C1 segment of cervical spinal cord (tissue), 14 donors: ENCODE measurements at places on chromosomes 3 and 15.
A peak's percentile ranks its signal among the peaks of the same experiment; 100 is the strongest.

GRCh38 chr3:126438746-126439145, 36.9 kb downstream of the ZXDC start:
- DNase-seq = no peak

- DNase-seq = no peak
Observed at GRCh38 chr3:106366352-106366751, 497.5 kb upstream of the CBLB start.

- DNase-seq = no peak
Observed at GRCh38 chr3:5520237-5520636, 332.7 kb downstream of the EDEM1 start.

- DNase-seq = no peak
Observed at GRCh38 chr3:153130312-153130977, 31.6 kb upstream of the RAP2B start.

DNA sequence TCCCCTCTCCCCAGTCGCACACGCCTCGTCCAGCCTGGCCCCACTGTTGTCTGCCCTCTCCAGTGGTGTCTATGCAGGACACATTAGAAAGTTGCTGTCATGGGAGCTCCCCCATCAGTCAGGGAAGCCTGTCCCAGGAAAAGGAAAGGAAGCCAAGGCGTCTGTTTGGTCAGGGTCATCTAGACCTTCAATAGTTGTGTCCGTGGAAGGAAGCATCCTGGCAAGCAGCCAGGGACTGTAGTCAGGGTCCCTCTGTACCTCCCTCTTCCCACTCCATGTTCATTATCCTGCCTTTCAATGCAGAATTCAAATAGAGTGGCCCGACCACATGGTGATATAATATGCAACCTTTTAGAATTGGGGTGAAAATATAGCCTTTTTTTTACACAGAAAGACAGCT, 60.7 kb upstream of the RAB6B start:
- no peak for DNase-seq

- DNase-seq = peak; percentile 58
Observed at GRCh38 chr15:93146196-93146595, 57.2 kb upstream of the RGMA start.

DNA sequence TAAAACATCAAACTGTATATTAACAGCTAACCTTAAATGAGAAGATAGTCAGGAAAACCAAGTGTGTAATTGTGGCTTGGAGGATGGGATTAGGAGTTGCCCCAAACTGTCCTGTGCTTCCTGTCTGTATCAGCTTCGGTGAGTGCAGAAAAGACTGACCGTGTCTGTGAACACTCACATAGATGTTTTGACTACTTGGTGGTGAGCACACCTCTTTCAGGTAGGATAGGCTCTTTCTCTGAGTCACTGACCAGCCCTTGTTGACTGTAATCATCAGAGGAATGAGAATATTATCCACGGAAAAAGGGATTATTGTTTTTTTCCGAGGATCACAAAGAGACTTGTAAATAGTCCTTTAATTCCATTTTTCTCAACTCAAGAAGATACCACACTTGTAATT, 51.5 kb downstream of the GMNC start:
- DNase-seq = no peak

DNA sequence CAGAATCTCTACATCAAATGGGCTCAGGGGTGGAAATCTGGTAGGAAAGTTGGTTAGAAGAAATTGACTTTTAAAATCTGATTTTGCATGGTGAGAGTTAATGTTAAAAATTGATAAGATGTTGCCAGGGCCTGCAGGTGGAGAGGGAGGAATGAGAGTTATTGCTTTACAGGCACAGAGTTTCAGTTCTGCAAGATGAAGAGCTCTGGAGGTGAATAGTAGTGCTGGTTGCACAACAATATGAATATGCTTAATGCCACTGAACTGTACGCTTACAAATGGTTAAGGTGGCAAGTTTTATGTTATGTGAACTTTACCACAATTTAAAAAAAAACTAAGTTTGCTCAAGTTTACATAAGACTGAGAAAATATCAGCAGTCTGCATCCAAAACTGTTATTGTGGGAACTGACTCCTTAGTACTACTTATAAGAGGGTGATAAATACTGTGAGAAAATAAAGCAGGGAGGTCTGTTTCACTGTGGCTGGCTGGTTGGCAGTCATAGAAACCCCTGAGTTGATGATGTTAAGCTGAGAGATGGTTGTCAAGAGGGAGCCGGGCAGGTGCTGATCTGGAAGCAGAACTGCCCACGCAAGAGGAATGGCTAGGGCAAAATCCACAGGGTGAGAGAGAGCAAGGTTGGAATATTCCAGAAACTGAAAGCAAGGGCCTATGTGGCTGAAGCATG, 144.9 kb downstream of the EDEM1 start:
- DNase-seq = no peak

DNA sequence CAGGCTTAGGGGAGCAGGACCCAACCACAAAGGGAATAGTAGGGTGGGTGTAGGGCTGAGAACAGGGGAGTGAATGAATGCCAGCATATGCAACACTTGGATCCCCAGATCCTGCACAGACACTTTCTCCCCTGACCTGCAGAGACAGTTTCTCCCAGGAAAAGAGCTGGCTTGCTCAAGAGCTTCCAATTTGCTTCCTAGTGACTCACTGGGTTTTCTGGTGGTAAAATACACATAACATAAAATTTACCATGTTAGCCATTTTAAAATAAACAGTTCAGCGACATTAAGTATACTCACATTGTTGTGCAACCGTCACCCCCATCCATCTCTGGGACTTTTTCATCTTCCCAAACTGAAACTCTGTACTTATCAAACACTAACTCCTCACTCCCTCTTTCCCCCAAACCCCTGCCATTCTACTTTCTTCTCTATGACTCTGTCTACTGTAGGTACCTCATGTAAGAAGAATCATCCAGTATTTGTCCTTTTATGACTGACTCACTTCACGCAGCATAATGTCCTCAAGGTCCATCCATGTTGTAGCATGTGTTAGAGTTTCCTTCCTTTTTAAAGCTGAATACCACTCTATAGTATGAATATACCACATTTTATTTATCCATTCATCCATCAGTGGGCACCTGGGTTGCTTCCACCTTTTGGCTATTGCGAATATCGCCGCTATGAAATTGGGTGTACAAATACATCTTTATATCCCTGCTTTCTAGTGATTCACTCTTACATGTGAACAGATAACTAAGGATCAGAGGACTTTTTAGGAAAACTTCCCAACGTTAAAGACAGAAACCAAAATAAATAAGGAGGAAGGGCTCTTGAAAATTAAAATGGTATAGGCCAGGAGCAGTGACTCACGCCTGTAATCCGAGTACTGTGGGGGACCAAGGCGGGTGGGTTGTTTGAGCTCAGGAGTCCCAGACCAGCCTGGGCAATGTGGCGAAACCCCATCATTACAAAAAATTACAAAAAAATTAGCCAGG, 95.6 kb upstream of the TJP1 start:
- DNase-seq = no peak

DNA sequence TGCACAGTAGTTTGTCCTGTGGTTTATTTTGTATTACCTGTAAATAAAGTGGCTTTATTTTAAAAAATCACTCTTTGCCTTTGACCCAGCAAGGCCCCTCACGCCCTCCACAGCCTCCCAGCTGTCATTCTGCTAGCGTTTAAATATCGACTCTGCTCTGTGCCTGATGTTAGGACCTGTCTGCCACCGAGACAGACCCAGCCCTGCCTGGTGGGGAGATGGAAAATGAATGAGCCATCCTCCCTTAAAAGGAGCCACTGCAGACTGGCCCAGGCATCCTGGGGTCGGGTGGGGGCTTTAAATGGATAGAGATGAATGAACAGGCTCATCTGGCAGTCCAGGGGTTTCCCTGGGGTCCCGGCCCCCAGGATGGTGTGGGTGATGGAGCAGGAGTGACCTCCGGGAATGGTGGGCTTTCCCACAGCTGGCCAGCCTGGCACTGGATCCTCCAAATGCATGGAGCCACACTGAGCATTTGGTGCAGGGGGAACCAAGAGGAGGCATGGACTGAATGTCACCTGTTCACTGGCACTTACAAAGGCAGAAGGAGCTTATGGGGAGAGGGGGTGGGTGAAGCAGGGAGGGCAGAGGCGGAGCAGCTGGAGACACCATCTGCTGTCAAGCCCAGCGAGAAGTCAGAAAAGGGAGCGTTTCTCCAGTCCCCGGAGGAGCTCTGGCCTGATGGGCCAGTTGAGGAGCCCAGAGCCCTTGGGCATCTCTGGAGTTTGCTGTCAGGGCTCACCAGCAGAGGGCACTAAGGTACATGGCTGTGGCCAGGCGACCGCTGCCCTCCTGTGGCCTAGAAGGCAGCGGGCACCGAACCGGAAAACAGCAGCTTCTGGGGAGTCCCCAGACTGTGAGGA, 11.9 kb downstream of the GRM2 start:
- DNase-seq = no peak

DNA sequence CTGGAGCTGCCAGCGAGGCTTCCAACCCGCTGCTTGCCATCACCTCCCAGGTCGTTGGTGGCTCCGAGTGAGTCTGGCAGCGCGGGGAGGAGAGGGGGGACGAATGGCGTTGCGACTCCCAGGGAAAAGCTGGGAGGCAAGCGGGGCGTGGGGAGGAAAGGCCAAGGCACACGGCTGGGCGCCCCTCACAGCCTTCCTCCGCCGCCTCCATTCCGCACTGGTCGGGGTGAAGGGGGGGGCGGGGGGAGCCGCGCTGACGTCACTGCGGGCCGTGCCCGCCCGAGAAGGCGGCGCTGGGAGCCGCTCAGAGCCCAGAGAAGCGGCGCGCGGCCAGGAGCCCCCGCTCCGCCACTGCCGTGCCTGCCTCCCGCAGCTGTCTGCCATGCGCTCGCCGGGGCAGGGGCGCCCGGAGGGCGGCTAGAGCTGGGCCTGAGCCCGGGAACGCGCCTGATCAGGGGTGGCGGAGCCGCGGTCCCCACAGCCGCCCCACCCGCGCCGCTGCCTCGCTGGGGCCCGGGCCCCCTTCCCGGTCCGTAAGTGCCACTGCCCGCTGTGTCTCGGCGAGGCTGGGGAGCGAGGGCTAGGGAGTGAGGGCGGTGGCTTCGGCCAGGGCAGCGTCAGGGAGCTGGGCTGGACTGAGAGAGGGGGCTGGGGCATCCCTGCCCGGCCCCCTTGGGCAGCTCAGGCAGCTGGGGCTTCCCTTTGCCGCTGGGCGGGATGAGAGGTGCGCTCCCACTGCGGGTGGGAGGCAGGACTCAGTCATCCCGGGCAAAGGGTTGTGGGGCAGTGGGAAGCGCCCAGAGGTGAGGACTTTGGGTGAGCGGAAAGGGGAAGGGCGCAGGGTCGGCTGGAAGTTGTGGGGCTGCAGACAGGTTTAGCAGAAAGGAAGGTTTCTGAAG, 27.8 kb upstream of the POLG start:
- DNase-seq = peak; percentile 64

DNA sequence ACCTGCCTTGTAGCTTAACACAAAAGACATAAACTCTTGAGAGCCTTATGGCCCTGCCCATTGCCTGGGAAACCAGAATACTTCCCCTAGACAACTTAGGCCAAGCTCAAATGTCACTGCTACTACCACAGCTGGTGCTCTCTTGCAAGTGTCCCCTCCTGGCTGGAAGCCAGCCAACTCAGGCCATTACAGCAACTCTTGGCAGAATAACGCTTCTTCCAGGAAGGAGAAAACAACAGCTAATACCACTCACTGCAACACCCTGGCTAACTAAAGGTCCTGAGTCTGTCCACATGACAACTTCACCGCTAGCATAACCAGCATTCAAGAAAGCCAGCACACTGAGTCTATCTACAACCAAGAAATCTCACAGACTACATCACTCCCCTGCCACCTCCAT, 5.1 kb upstream of the B4GALT4 start:
- DNase-seq = no peak

DNA sequence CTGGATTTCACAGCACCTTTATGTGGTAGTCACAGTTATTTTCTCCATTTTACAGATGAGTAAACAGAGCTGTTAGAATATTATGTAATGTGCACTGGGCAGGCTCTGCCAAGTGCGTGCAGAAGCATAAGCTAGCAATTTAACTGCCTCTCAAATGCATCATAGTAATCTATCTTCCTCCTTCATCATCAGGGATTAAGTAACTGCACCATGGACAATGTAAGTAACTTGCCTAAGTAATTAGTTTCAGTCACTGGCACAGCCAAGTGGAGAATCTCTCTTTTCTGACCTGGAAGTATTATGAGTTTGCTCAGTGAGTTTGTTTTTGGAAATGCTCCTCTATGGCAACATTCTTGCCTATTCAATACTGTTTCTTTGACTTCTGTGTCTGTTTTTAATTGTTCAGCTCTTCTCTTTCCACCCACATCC, 260.5 kb downstream of the PTPRG start:
- no peak for DNase-seq

DNA sequence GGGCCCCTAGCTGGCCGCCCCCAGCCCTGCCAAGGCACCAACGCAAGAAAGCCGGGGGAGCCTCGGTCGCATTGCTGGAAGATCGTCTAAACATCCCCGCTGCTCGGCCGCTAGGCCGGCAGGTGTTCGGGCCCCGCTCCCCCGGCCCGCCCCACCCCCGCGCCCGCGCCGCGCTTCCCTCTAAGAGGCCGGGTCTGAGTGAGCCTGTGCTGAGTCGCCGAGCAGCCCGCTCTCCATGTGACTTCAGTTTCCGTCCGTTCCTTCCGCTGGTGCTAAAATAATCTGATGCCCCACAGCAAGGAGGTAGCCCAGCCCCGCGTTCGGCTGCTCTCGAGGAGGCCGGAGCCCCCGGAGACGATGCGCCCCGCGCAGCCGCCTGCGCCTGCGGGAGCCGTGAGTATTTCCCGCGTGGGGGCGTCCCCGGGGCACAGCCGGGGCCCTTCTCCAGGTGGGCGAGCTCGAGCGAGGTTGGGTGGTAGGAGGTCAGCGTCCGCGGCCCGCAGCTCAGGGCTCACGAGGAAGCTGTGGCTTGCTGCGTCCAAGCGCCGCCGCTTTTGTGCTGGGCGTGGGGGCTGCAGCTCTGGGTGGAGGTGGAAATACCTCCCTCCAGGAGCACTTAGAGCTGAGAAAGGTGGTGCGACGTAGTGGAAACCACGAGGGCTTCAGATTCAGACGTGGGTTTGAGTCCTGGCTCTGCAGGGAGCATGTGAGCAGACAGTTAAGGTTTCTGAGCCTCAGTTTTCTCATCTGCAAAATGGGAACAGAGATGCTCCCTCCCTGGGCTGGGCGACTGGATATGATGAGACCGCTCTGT, at the start of gene NRROS:
Gene NRROS (plus strand): TSS at position 212 of the 814 bp plus-strand sequence. CDS start 14,846 bp downstream, outside the sequence.
- peak; percentile 11 for DNase-seq

- no peak for DNase-seq
Observed at GRCh38 chr3:90136456-90137191, 1029.2 kb downstream of the EPHA3 start.

DNA sequence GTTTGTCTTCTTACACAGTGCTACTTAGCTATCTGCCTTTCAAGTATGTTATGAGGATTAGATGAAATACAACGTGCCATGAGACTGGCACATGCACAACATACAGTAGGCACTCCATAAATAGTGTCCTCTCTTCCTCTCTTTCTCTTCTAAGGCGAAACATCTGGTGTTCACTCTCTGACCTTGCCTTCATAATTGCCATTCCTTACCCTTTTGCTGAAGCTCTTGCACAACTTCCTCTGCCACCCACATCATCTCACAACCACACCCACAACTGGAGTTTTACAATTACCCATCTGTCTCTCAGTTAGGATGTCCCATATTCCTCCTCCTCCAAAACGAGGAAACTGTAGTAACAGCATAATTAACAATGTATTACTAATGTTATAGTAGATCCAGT, 26.4 kb upstream of the ACP3 start:
- no peak for DNase-seq
